ENCODE measurements at places on chromosomes 4 and X.

DNA sequence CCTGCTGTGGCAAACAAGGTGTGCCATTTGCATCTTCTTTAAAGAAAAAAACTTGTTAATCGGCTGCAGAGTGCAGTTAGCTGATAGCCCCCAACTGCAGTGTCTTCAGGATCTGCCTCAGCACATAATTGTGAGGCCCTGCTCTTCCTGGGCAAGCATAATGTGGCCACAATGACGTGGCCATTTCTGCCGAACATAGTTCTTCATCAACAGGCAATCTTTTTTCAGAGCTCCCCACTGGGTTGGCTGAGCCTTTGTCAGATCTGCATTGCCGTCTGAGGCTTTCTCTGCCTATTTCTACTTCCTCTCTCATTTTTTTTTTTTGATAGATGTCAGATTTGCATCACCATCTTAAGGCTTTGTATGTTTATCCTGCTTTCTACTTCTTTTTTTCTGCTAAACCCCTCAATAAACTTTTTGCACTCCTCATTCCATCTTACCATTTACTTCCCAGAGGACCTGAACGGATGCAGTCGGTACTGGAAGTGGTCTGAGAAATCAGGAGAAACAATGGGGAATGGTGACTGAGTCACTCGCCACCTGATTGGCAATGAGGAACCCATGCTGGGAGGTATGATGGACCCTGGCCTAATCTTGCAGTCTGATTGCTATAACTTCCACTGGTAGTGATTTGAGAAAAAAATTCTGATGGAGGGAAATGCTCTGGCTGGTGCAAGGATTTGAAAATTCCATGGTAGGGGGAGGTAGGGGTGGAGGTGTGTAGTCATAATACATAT, 21.2 kb upstream of the TAB3 start:
- DNase-seq, result peak; percentile 37

GRCh38 chr4:153927451-153927850, 138.6 kb upstream of the SFRP2 start:
- DNase-seq, result no peak

GRCh38 chrX:72169008-72169728, 12.4 kb upstream of the PIN4 start:
- peak; percentile 41 for DNase-seq

DNA sequence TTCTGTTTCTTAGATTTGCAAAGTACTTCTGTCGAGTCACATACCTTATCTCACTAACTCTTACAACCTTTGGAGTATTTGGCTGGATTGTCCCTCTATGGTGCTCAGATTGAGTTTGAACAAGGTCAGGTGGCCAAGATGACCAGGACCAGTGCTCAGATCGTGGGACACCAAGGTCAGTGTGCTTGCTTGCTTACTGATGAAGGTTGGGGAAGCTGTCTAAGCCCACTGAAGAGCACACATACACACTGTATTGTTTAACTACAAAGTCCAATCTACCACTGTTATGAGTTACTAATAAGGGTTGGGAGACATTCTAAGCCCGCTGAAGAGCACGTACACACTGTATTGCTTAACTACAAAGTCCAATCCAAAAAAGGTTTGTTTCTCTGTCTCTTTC, 53.7 kb downstream of the TAB3 start:
- DNase-seq, result no peak

DNA sequence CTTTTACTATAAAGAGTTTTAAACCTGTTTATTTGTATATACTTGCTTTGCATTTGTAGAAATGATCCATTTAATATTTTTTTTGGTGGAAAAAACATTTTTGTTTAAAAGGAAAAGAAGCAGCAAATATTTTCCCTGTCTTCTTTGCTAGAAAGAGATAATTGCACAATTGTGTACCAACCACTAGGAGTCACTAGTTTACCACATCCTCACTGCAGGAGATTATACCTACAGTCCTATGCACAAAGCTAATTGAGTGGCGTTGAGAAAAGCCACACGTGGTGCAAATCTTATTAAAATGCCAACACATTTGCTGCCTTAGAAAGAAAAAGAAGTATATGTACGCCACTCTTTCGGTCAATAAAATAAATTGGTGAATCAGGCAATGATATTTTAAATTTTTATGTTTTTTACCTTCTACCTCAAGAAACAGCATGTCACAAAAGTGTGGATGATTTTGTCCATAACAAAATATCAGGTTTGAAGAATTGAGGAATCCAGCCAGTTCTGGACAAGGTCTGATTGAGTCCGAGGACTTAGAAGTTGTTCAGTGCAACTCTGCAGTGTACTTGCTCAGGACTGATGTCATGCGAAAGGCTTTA, 102.9 kb downstream of the GRXCR1 start:
- no peak for DNase-seq

GRCh38 chr4:126051689-126052424, 737.1 kb downstream of the FAT4 start:
- DNase-seq, result no peak

GRCh38 chr4:68951078-68951805, at the start of gene UGT2A3:
TSS of gene UGT2A3 (minus strand) at chr4:68951804. CDS start at chr4:68951760, 44 bp downstream.
- DNase-seq, result no peak

GRCh38 chrX:129495900-129496299, 27.4 kb downstream of the SMARCA1 start:
- no peak for DNase-seq

- no peak for DNase-seq
Measured at GRCh38 chr4:10102474-10103332, 13.9 kb downstream of the WDR1 start.

- DNase-seq, result no peak
Measured at GRCh38 chr4:88449290-88449689, 7.6 kb upstream of the HERC5 start.

DNA sequence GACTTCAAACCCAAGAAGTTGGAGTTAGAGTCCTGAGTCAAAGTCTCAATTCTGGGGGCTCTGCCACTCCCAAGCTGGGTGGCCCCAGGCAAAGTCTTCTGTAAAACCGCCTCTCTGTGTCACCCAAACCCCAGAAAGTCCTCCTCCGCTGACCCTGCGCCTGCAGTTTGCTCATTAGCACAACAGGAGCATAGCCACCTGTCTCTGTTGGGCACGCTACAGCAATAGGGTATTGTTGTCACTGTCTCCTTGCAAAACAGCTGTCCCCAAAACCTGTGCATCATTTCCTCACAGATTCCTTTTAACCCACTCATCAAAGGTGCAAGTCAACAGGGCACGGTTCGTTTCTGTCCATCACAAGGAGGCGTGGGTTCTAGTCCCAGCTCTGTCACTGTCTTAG, 8.0 kb upstream of the DGAT2L6 start:
- DNase-seq, result no peak

GRCh38 chr4:47120783-47121182, 89.4 kb downstream of the GABRB1 start:
- no peak for DNase-seq

- DNase-seq, result peak; percentile 1
Measured at GRCh38 chr4:52750819-52751486, at the start of gene ERVMER34-1. TSS of gene ERVMER34-1 (minus strand) at chr4:52751425. CDS start at chr4:52745520, 5,905 bp downstream.

DNA sequence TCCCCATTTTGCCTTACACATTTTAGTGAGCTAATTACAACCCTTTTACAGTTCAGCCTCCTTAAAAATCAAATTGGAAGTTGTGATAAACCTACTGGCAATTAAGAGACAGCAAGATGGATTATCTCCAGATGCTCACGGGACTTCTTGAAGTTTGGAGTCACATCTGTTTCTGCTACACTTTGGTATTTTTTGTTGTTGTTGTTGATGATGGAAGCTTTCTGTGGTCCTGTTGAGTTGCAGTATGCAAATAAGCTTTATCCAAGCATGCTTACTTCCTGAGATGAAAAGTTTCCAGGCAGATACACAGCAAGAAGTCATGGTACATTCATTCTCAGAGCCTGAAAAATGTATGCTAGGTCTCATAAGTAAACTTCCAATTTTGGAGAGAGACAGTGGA, 670.0 kb upstream of the AMOT start:
- no peak for DNase-seq

DNA sequence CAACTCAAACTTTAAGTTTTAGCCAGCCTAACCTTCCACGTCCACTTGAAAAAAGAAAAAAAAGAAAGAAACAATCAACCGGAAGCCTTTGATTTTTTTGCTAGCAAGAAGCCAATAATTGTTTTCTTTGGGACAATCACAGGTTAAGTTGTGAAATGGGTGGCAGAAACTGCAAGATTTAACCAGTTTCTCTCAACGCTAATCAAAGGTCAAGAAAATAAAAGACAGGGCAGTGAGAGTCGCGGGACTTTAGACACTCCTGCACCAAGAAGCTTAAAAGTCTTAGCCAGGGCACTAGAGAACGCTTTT, 1.0 kb downstream of the ACSL1 start:
- no peak for DNase-seq

DNA sequence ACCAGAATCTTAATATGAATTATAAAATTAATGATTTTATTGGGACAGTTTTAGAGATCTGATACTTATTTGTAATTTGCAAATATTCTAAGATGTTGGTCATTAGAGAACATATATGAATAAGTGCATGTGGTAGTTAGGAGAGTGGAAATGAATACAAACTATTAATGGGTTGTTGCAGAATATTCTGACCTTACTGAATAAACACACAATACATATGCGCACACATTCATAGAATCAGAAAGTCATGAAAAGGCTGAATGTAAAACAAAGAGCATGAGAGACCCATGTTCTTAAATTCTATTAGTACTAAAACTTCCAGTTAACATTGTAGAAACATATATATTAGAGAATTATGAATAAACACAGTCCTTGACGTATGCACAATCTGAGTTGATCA, 301.7 kb upstream of the TRAM1L1 start:
- no peak for DNase-seq

- no peak for DNase-seq
Measured at GRCh38 chr4:152946446-152946845, 10.3 kb downstream of the FHDC1 start.

- no peak for DNase-seq
Measured at GRCh38 chrX:29666366-29666765, 549.0 kb upstream of the MAGEB2 start.

DNA sequence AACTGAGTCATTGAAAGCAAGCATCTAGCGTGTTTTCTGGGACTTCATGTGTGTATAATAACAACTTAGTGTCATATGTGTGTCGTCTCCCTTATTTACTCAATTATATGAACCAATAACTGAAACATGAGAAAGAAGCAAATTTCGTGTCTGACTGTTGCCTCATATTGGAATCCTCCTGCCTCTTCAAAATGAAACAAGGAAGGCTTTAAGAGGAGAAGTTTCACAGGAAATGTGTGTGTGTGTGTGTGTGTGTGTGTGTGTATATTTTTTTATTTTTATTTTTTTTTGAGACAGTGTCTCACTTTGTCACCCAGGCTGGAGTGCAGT, 145.8 kb upstream of the SFRP2 start:
- no peak for DNase-seq

DNA sequence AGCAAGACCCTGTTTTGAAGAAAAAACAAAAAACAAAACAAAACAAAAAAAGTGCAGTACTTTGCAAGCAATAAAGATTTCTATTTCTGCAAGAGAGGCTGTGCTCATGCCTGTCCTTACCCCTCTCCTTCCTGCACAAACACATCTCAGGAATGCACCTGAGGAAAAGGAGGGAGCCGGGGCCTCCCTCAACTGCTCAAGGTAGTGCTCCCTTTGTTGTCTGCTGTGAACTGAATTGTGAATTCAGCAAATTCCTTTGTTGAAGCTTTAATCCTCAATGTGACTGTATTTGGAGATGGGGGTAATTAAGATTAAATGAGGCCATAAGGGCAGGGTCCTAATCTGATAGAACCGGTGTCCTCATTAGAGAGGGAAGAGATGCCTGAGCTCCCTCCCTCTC, 13.9 kb downstream of the FTSJ1 start:
- no peak for DNase-seq

- no peak for DNase-seq
Measured at GRCh38 chr4:176539785-176540175, 220.0 kb downstream of the SPCS3 start.

DNA sequence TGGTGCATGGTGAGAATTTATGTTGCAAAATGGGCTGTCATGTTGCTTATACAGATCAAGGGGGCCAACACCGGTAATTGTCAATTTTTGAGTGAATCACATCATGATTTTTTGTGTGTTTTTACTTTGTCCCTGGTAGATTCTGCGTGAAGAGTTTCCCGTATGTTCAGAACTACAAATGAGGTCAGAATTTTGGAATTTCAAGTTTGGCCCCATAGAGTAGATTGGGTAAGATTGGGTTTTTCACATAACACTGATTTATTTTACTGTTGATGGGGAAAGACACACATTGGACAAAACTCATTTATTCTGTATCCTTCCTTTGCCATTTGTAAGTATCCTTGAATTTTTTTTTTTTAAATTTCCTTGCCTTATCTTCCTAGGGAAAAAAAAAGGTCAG, 158.5 kb upstream of the MXRA5 start:
- no peak for DNase-seq

GRCh38 chr4:147560625-147561024, 56.6 kb upstream of the TMEM184C start:
- no peak for DNase-seq

DNA sequence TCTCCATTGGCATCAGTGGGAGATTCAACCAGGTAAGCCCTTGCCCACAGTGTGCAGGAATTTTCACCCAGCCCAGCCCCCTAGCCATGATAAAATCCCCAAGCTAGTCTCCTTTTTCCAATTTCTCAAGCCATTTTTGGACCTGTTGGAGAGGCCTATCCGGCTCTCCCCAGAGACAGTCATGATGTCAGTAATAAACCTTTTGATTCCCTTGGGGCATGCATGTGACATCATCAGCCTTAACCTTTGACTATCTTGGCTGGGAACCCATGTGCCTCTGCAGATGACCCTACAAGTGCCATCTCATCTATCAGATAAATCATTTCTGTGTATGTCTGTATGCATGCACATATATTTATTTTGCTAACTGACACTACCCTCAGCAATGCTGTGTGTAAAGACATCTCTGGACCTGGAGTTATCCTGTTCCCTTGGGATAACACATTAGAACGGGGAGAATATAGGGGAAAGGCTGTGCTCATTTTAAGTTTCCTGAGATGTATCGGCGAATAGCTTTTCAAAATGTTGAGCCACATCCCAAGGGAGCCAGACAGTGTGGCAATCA, 51.0 kb downstream of the CYTL1 start:
- DNase-seq, result no peak

- no peak for DNase-seq
Measured at GRCh38 chrX:47683829-47684205, 24.8 kb upstream of the UXT start.

DNA sequence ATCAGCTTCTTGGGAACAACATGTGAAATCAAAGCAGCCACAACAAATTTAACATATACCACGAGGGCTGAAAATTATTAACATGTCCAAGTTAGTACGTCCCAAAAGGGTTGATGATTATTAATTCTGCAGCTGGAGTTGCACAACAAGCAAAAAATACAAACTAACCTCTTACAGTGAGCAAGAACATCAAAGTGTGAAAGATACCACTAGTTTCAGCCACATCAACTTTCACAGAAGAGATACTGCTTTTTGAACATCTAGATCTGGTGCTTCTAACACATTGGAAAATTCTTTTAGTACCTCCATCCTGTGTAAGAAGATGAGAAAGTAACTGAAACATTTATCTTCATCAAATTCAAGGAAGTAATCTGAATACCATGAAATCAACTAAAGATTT, 334.1 kb downstream of the PCDH7 start:
- DNase-seq, result no peak

DNA sequence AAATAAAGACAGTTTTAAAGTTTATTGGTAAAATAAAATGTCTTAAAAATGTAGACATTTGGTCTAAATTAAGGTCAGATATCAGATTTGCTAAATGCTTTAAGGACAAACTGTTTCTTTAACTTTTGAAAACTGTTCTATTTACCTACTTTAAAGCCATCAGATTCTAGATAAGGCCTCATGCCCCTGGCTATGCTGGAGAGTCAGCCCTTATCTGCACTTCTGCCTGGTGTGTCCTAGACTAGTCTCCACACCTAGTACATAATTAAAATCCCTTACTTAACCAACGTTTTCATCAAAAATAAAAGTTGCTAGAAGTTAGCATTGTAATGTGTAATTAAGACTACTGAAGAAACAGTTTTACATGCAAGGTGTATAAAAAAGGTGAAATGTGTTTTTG, 25.6 kb downstream of the HSD17B11 start:
- DNase-seq, result no peak

All from inflammatory macrophage (primary cell).